Daoy (cell line): ENCODE measurements at places on chromosomes 12 and 14.

GRCh38 chr12:52423661-52424500, 10.3 kb downstream of the KRT75 start:
- no peak for DNase-seq

- no peak for DNase-seq
Observed at GRCh38 chr12:41527534-41528116, 339.5 kb downstream of the PDZRN4 start.

DNA sequence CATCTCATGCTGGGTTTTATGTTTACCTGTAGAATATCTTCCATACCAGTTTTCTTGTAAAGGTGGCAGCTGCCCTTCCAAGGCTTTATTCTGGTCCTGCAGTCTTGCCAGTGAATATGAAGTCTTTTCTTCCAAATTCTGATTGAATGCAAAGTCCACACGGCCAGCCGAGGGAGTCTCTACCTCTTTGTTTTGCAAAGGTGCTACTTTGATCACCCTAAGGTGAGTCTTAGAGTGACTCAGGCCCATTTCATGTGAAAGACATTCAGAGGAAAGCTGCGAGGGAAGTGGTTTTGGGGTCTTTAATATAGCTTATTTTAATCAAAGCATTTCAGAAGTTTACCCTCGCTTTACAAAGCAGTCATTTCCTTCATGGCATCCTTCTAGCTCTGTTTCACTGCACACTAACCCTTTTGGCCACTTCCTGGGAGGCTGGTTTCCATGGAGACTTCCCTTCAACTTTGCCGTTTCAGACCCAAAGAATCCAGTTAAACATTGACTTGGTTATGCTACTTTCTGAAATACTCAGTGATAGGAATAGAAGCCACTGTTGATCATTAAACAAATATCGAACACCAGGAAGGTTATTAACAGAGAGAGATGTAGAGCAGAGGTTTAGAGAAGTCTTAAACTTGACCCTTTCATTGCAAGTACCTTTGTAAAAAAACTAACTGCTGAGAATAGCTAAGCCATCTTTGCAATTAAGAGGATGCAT, at the start of gene CCDC198:
Gene CCDC198 (minus strand): TSS at position 391 of the 715 bp plus-strand sequence. CDS start 142 bp downstream, at position 249.
- DNase-seq: peak; percentile 44

DNA sequence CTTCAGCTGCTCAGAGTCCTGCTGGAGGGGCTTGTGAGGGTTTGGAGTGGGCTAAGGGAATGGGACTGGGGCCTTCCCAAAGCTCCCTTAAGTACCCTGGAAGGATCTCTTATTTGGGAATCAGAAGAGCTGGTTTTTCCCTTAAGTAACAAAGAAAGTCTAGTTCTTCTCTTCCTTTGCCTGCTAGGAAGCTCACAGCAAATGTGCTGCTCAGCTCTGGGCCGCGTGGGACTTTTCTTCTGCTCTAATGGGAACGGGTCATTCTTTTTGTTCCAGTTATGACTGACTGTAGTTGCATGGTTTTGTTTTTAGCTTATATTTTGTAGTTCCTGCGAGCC, 6.0 kb downstream of the KIF26A start:
- DNase-seq: no peak

- no peak for DNase-seq
Observed at GRCh38 chr12:122406701-122407164, 15.7 kb downstream of the CLIP1 start.

DNA sequence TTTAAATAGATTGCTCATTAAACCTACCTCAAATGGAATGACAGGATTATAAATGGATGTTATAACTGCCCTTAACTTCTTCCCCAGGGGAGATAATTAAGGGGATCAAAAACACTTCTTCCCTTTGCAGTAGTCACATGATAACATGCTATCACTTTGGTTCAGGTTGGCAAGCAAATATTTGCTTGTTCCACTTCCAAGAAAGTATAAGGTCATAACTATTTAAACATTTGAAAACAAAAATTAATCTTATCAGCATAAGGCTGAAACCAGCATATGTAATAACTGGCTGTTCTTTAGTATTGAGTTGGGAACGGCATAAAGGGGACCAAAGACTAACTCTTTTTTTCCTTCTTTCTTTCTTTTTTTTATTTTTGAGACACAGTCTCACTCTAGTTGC, 2.4 kb upstream of the LYZ start:
- no peak for DNase-seq

DNA sequence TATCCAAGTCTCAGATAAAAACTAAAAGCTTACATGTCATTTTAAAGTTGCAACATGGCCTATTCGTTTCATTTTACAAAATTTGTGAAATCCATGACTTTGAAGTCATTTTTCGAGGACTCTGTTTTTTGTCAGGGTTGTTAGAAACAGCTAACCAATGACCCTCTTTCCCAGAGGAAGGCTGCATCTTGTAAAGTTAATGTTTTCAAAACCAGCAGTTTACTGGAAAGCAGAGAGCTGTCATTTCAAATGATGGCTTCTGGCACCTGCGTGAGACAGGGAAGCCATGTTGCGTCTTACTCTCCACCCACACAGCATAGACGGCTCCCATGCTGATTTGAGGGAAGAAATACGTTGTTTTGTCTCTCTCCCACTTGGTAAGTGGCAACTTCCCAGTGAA, 50.1 kb upstream of the RTRAF start:
- no peak for DNase-seq

DNA sequence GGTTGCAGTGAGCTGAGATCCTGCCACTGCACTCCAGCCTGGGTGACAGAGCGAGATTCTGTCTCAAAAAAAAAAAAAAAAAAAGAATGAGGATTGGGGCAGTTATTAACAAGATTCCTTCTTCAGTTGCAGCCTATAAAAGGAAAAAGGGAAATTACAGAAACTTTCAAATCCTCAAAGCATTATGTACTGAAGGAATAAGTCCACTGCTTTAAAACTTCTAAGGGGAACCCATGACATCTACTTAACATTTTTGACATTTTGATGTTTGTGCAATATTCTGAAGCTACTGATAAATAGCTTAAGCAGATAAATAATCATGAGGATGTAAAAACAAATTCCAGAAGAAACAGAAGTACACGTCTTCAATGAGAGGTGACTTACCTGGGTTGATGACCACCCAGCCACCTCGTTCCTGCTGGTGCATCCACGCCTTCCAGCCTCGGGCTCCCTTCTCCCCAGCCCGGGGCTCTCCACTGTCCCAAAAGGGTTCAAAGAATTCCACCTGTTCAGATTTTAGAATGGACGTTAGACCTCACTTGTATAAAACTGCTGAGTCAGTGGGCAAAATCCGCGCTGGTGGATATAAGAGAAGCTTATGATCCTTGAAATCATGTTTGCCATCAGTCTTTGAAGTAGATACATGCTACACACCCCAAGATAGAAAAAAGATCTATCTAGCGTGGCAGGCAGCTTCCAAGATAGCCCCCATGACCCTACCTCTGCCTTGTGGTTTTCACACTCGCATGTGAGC, 33.7 kb downstream of the NRDE2 start:
- no peak for DNase-seq
